Aorta (tissue), 5 donors: ENCODE measurements at places on chromosomes 3 and 15. TPM values are rescaled to one million over a fixed set of nuclear protein-coding genes. Genes with fewer than 3 reads are reported as not detected.

The GOLGA8R gene
- 16.0 TPM for total RNA-seq

DNA sequence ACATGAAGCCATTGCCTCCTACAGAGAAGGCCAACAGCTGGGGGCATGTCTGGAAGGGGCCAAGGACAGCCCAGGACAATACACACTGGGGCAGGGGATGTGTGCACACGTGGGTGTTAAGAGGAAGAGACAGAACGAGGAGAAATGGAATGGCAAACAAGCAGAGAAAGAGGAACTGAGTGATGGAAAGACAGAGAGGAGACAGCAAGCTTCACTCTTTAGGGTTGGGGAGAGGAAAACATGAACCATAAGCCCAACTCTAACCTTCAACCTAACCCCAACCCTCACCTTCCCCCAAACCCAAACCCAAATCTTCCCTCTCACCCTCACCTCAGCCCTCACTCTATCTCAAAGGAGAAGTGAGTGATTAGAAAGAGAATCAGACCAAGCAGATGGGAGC lies 11.9 kb upstream of the PARL start:
- no peaks in the 10 kb centered on the region for H3K36me3 ChIP-seq
- H3K27ac ChIP-seq, result no peak overlapping the region
- H3K27me3 ChIP-seq, result no peaks in the 10 kb centered on the region
- DNase-seq, result no peak
- H3K4me3 ChIP-seq, result no peak overlapping the region
- H3K4me1 ChIP-seq, result no peaks in the 10 kb centered on the region

DNA sequence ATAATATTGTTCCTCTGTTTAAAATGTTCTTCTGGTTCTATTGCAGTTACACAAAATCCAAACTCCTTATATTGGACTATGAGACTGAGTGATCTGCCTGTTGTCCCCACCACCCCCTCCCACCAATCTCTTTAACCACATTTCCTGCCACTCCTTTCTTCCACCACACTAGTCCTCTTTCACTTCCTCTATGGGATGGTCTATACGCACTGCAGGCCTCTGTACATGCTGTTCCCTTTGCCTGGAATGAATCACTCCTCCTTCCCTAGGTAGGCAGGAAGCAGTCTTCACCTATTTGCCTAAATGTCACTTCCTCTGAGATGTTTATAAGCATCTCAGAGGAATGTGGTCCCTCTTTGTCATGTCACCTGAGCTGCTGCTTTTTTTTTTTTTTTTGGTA lies 4.0 kb downstream of the MAP2K1 start:
- no peaks in the 10 kb centered on the region for H3K4me1 ChIP-seq
- H3K27ac ChIP-seq, result no peak overlapping the region
- no peaks in the 10 kb centered on the region for H3K27me3 ChIP-seq

DNA sequence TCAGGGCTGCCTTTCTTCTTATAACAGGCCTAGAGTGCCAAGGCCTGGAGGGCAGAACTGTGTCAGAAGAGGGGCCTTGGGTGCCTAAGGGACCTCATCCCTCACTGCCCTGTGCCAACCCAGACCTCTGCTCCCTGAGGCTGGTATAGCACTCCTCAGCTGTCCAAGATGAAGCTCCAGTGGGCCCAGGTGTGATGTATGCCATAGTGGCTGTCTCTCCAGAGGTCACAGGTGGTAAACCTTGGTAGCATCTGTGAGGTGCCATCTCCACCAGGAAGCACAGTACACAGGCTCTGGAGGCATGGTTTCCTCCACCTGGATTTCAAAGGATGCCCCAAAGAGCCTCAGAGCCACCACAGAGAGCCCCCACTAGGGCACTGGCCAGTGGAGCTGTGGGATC lies 12.3 kb upstream of the KLHL40 start:
- no peaks in the 10 kb centered on the region for H3K4me1 ChIP-seq
- no peak overlapping the region for H3K4me3 ChIP-seq
- no peaks in the 10 kb centered on the region for H3K36me3 ChIP-seq
- DNase-seq, result no peak
- no peaks in the 10 kb centered on the region for H3K27me3 ChIP-seq

The CCK gene
- not detected for total RNA-seq

- H3K27me3 ChIP-seq, result no peaks in the 10 kb centered on the region
- no peak overlapping the region for H3K27ac ChIP-seq
- no peak overlapping the region for H3K4me3 ChIP-seq
- peaks cover 6% of the 10 kb centered on the region for H3K36me3 ChIP-seq
- peaks cover 5% of the 10 kb centered on the region for H3K4me1 ChIP-seq
These were observed 82.3 kb downstream of the RBPMS2 start for GRCh38 chr15:64693134-64693533.

GRCh38 chr15:91099616-91099994 lies 452 bp upstream of the SV2B start:
- H3K4me3 ChIP-seq, result no peak overlapping the region
- DNase-seq, result no peak
- no peaks in the 10 kb centered on the region for H3K36me3 ChIP-seq
- no peaks in the 10 kb centered on the region for H3K4me1 ChIP-seq
- no peak overlapping the region for H3K27ac ChIP-seq
- no peaks in the 10 kb centered on the region for H3K27me3 ChIP-seq

DNA sequence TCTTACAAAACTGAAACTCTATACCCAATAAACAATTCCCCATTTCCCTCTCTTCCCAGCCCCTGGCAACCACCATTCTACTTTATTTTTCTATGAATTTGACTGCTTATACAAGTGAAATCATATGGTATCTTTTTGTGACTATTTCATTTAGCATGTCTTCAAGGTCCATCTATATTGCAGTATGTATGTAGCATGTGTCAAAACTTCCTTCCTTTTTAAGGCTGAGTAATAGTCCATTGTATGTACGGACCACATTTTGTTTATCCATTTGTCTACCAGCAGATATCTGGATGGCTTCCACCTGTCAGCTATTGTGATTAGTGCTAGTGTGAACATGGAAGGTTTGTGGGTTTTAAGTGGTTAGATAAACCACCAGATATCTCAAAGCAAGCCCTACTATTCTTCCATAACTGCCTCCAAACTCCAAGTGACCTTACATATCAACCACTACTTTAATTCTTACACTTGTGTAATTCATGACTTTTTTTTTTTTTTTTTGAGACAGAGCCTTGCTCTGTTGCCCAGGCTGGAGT lies 134.7 kb downstream of the TMCC1 start:
- no peak overlapping the region for H3K27ac ChIP-seq
- no peak for DNase-seq
- H3K36me3 ChIP-seq, result no peaks in the 10 kb centered on the region

DNA sequence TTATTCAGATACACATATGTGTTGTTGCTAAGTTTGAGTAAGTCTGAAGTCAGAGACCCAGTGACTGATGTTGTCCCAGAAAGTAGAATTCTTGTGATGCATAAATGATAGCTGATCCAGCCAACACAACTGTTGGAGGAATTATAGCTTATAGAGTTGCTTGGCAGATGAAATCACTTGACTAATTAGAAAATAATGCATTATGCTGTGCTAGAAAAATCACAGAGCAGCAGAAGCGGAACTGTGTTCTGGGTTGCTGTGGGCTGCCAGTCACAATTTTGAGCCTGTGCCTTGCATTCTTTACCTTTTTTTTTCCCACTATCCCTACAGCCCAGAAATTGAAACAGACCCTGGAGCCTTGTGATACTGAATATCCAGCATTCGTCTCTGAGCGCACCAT lies 90.0 kb upstream of the LRTM1 start:
- no peaks in the 10 kb centered on the region for H3K36me3 ChIP-seq
- H3K27ac ChIP-seq, result no peak overlapping the region
- H3K27me3 ChIP-seq, result no peaks in the 10 kb centered on the region
- H3K4me1 ChIP-seq, result no peaks in the 10 kb centered on the region

GRCh38 chr3:64365877-64366276 lies 140.6 kb upstream of the PRICKLE2 start:
- no peaks in the 10 kb centered on the region for H3K36me3 ChIP-seq
- no peaks in the 10 kb centered on the region for H3K4me1 ChIP-seq
- peaks cover 1% of the 10 kb centered on the region for H3K27me3 ChIP-seq
- H3K4me3 ChIP-seq, result no peak overlapping the region
